H4 (cell line): ENCODE measurements at places on chromosomes 5 and 9.

- peak; percentile 79 for DNase-seq
Observed at GRCh38 chr5:56409331-56410190, 176.4 kb upstream of the ANKRD55 start.

DNA sequence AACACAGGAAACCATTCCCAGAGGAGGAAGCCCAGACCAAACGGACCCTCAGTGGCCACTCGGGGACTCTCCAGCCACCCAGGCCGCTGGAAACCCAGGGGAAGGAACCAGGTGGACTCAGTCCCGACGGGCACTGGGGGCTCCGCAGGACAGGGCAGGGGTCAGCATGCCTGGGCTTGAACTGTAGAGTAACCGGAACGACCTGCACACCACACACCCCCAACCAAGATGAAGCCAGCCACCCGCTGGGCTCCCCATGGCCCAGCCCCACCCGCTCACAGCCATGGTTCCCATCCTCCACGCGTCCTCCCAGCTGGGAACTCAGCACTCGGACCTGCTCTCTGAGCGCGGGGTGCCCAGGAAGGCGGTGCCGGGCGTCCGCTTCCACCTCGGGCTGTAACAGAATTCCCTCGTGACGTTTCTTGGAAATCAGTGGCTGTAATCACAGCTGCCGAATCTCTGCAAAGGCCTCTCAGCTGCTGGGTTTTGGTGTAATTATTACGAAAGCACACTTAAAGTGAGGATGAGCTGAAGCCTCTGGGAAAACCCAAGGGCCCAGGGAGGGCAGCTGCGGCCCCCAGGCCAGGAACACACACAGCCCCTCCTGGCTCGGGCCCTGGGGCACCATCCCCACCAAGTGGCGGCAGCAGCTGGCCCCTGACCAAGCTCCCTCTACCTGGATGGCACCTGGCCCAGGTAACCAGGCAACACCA, 13.8 kb downstream of the NACC2 start:
- DNase-seq: no peak

GRCh38 chr9:101626295-101626694, 31.5 kb upstream of the PPP3R2 start:
- peak; percentile 50 for DNase-seq

GRCh38 chr9:4495537-4495936, 5.3 kb downstream of the SLC1A1 start:
- no peak for DNase-seq
